Left renal cortex interstitium (tissue), 4 donors: ENCODE measurements at places on chromosomes 11 and 22. TPM values are rescaled to one million over a fixed set of nuclear protein-coding genes. Genes with fewer than 3 reads are reported as not detected.

GRCh38 chr22:19143967-19144400 lies 467 bp downstream of the ESS2 start:
- no peak for DNase-seq

GRCh38 chr22:16601437-16602223 lies 9.0 kb upstream of the CCT8L2 start:
- DNase-seq = no peak

DNA sequence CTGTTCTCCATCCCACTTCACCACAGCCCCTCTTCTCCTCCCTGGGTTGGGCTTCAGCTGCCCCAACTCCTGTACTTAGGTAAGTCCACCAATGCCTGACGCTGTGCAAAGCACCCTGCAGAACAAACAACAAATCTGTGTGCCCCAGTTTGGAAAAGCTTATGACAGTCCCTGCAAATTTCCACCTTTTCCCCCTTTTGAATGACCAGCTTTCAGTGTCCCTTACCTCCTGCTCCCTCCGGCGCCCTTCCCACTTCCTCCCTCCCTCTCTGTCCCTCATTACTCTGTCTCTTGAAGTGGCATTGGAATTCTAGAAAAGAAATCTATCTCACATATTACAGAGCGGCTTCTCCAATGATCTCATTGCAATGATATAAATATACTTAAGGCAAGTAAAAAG lies 352.9 kb upstream of the B3GAT1 start:
- DNase-seq = no peak

DNA sequence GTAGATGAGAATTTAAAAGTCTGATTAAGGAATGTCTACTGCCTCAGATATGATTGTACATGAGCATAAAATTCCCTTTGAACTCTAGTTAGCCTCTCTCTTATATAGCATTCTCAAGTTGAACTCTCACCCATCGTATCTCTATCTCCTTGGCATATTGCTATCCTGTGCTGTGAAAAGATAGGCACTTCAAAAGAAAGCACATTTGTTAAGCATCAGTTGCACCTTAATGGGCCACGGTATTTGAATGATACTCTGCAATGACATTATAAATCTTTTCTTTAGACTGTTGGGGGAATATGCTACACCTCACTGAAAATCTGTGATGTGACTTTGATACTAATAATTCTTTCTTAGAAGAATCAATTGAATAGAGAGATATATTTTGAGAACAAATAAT lies 570.7 kb downstream of the JRKL start:
- DNase-seq = no peak

DNA sequence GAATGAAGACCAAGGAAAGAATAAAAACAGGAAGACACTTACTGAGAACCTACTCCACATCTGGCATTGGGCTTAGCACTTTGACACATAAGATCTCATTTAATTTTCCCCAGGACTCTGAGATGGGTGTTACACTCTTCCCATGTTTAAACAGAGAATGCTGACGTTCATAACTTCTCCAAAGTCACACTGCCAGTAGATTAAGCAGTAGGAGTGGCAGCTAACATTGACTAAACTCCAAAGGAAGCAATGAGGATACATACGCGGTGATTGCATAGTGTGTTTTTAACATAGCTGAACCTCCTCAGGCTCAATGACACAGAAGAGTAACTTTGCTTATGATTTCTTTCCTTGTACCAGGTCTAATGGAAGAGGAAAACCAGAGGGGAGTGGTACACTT lies 14.5 kb upstream of the OR10V1 start:
- DNase-seq = no peak

The PKP3 gene
- polyA plus RNA-seq = 8.4 TPM

GRCh38 chr11:74417379-74417804 lies 19.2 kb upstream of the PGM2L1 start:
- DNase-seq = no peak

GRCh38 chr11:71977090-71977489 lies 21.6 kb upstream of the IL18BP start:
- DNase-seq = no peak

DNA sequence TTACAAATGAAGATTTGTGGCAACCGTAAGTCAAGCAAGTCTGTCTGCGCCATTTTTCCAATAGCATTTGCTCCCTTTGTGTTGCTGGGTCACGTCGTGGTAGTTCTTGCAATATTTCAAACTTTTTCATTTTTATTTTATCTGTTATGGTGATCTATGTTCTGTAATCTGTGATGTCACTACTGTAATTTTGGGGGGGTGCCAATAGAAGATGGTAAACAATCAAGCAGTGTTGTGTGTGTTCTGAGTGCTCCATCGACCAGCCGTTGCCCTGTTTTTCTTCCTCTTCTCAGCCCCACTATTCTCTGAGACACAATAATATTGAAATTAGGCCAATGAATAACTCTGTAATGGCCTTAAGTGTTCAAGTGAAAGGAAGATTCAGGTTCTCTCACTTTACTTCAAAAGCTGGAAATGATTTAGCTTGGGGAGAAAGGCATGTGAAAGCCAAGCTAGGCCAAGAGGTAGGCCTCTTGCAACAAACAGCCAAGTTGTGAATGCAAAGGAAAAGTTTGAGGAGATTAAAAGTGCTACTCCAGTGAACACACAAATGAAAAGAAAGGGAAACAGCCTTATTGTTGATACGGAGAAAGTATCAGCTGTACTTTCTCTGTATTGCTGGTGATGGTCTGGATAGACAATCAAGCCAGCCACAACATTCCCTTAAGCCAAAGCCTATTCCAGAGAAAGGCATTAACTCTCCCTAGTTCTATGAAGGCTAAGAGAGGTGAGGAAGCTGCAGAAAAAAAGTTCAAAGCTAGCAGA lies 7.5 kb downstream of the ZC3H12C start:
- DNase-seq = no peak

DNA sequence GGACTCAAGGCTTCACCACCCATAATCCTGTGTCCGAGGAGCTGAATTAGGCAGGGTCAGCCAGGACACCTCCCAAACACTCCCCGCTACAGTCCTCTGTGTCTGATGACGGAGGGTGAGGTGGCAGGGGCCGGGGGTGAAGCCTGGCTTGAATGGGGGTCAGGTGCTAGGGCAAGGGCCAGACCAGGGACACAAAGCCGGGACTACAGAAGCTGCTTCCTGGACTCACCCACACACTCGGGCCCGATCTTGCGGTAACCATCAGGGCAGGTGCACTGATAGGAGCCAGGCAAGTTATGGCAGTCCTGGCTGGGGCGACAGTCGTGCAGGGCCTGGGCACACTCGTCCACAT lies 2.3 kb downstream of the EFEMP2 start:
- DNase-seq = no peak

DNA sequence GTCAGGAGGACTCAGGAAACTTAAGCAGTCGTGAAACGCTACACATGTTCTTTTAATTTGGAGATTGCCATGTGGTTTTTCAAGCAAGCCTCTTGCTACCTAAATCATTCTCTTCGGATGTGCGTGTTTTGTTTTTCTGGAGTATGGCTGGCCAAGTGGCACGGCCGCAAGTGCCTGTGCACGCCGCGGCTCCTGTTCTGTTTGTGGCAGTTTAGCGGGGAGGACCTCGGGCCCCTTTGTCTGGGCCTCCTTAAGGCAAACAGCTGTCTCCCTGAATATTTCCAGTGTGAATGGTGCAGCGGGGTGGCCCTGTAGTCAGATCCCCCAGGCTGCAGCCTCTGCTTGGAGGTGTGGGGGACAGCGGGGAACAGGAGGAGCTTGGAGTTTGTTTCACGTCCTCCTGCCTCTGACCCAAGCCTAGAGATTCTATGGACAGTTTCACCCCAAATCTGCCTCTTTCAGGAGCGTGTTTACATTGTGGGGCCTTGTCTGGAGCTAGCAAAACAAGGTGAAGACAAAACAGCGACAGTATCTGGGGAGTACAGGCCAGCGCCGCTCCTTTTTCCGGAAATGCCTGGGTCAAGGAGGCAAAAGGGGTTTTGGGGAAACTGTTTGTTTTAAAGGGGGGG lies 1.3 kb downstream of the LRP5 start:
- no peak for DNase-seq
